ENCODE measurements at places on chromosomes 5 and 9. TPM values are rescaled to one million over a fixed set of nuclear protein-coding genes. Genes with fewer than 3 reads are reported as not detected.

The CCNI2 gene
- 3.3 TPM for total RNA-seq

The PKD2L2 gene
- 0.30 TPM for total RNA-seq

The CCDC192 gene
- total RNA-seq, result not detected

The TAF7 gene
- 50.4 TPM for total RNA-seq

The RBM22 gene
- total RNA-seq, result 61.5 TPM

The PGM5 gene
- total RNA-seq, result not detected
